ENCODE measurements at places on chromosomes 7 and 10.

DNA sequence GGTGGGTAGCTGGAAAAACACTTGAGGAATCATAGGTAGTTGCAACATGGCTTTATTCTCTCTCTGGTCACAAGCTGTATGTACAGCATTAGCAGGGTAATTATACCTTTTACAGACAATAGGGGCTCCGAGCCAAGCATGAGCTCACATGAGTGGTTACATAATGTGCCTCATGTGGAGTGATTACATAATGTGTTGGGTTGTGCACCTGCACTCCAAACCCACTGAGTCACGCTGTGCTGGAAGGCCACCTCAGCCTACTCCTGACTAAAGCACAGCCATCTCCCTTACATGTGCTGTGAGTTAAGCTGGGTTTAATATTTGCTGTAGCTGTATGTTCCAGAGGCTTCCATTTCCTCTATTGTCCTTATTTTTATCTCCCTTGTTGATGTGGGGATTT is 348.7 kb upstream of the SEMA3C start:
- no peak for DNase-seq

GRCh38 chr10:74681917-74682627 is 144.3 kb upstream of the KAT6B start:
- DNase-seq: no peak

DNA sequence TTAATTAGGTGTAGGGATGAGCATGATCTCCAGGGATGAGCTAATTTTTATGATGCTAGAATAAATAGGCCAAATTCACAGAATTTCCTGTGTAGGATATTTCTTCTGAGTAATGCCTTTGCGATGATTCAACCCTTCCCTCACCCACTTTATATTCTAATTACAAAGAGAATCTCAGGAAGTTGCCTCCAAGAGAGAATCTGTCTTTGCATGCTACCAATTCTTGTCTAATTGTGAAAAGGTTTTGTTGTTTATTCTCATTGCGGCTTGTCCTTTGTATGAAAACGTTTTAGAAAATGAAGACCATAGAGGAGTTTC is 6.3 kb downstream of the C7orf57 start:
- DNase-seq: no peak

DNA sequence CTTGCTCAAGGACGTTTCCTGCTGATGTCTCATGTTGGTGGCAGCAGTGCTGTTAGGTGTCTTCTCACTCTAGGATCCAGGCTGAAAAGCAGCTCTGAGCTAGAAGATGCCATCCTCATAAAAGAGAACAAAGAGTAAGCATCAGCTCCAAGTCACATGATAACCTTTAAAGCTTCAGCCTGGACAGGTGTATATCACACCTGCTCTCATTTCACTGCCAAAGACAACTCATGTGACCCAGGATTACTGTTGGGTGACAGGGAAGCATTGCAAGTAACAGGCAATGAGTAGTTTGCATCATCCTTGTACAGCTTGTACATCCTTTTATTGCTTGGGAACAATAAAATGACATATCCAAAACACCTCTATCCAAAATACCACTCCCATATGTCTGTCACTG is 423.4 kb upstream of the DPP6 start:
- DNase-seq: no peak

- no peak for DNase-seq
Observed at GRCh38 chr10:1521741-1522140, 215.6 kb downstream of the ADARB2 start.

GRCh38 chr7:94778711-94779459 is 123.0 kb upstream of the SGCE start:
- DNase-seq: no peak

- DNase-seq: no peak
Observed at GRCh38 chr7:116438267-116438666, 61.3 kb upstream of the CAV2 start.

DNA sequence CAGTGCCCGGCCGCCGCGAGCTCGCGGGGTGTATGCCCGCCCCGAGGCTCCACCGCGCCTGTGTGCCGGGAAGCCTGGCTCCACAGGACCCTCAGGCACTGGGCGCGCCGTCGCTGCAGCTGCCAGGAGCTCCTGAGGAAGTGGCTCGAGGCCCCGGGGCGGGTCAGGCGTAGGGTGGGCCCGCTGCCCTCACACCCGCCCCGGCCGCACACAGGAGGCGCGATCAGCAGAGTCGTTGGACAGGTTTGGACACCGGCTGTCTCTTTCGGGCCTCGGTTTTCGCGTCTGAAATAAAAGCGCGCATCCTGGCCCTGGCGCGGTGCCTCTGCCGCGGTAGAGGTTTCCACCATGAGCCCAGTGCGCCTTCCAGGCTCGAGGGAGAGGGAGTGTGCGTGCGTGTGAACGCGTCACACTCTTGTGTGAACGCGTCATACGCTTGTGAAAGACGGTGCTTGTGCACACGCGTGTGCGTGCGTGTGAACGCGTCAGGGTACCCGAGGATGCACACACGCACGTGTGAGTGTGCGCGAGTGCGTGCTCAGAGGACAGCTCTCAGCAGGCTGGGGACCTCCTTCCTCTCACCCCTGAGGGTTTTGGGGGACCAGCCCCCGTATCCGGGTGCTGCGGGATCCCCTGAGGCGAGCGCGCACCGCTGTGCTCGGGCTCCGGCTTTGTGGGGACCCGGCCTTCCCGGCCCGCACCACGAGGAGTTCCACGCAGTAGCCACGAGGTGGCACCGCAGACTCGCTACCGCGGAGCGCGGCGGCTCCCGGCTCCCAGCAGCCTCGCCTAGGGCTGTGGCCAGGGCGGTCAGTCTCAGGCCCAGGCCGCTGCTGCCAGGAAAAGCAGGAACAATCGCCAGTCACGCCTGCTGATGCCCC is 83.8 kb downstream of the BMS1 start:
- DNase-seq: peak; percentile 3

GRCh38 chr7:110856704-110857103 is 234.2 kb upstream of the LRRN3 start:
- no peak for DNase-seq

GRCh38 chr7:69934144-69934903 is 336.0 kb downstream of the AUTS2 start:
- DNase-seq: peak; percentile 99

GRCh38 chr7:109176661-109177060 is 607.0 kb downstream of the DNAJB9 start:
- DNase-seq: no peak

DNA sequence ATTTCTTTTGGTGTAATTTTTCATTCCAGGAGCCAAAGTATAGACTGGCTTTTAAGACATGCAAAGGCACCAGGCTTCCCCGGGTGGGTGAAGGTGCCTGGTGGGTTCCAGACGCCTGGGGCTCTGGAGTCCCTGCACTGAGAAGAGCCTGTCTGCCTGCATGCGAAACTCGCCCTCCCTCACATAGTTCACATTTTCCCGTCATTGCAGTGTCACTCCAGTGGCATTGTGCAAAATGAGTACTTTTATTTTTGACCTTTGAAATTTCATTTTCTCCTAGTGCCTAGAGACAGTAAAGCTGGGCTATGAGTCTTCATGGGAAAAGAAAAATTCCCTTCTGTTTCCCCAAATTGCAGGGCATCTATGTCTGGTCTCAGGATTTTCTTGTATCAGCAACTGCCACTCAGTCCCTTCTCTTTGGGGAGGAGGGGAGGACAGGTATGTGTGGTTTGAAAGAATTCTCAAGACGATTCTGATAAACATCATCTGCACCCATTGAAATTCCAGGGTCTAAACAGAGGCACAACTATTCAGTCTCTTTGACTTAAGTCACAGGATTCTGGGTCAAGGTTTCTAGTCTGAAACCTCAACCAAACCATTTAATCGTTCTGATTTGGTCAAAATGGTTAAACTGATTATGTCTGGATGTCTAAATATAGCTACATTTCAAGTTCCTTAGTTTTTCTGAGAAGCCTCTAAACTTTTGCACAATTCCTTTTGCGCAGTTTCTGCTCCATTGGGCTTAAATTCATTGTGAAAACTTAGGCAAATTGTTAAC is 107.8 kb downstream of the CYP26A1 start:
- DNase-seq: no peak

DNA sequence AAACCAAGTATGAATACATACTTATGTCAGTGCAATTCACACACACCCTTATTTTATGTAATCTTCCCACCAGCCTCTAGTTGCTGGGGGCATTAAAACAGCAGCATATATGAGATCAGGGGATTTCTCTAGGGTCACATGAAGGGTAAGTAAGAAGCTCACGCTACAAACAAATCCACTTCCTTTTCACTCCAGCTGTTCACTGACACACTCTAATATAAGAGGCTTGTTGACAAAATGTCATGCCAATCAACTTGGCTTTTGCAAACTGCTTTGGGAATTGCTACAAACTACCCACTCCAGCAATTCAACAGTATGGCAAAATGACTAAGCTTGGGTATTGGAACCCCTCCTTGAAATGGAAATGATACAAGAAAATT is 10.3 kb downstream of the FAM3C start:
- DNase-seq: peak; percentile 42

GRCh38 chr7:74290553-74290950 is 1.3 kb downstream of the CLIP2 start:
- no peak for DNase-seq

GRCh38 chr10:43965033-43965917 is 316.6 kb upstream of the ZNF32 start:
- no peak for DNase-seq

DNA sequence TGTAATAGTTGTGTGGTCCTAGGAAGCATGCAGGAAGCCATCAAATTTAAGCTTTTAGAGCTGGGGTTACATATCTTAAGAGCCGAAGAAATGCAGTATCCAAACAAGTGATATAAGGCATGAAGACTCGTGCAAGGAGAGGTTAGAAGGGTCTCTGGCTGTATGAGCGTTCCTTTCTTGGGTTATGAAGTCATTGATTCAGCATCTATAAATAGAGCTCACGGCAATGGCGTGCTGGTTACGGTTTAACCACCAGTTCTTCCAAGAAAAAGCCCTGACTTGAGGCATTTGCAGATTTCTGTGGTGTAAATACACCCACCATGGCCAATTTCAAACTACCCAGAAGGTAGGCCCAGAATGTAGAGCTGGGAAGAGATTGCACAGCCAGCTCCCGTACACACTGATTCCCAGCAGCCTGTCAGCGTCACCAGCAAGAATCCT is 72.0 kb upstream of the KAT6B start:
- no peak for DNase-seq

DNA sequence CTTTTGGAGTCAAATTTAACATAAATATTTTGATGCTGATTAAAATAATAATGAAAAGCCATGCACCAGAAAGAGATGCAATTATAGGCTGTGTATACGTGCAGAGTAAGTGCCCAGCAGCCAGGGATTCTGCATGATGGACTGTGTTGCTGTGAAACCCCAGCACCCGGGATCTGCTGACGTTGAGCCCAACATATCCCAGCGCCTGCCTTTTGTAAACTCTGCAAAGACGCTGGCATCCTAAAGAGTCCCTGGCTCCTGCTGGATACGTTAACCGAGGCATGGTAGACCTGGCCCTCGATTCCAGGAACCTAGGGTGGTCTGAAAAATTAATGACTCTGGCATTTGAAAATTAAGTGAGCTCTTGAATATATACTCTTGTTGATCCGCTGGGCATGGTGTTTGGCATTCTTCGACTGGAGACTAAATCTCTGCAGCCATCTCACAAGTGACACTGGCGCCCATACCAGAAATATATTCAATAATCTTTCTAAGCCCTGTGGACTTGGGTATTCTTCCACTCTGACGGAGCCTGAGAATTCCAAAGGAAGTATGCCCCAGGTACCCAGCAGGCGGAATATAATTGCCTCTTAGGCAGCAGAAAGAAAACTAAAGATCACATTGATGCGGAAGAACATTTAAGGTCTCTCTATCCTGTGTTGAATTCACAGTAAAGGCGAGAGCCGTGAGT is 191.2 kb upstream of the SH2B2 start:
- DNase-seq: no peak

- DNase-seq: no peak
Observed at GRCh38 chr7:5441840-5442503, 18.3 kb upstream of the TNRC18 start.
